ENCODE measurements at places on chromosomes 16 and 17. TPM values are rescaled to one million over a fixed set of nuclear protein-coding genes. Genes with fewer than 3 reads are reported as not detected.
A peak's percentile ranks its signal among the peaks of the same experiment; 100 is the strongest.

DNA sequence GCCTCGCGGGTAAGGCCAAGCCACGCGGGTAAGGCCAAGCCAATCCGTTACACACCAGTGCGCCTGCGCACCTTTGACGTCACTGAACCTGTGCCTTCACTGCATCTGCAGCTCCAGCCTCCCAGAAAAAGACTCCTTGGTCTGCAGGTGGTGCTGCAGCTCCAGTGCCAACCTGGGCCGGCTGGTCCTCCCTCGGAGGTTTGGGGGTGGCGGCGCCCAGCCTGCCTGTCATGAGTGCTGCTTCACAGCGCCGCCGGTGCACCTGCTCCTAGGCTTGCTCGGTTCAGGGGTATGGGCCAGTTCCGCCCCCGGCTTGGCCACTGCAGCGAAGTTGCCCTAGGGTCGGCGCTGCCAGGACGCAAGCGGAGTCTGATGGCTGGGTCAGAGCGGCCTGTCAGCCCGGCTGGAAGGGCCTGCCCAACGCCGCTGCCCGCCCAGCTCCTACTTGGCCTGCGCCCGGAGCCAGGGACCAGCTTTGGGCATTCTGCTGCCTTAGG is 146.6 kb downstream of the USP22 start:
- DNase-seq: no peak

- no peak for DNase-seq
Measured at GRCh38 chr16:78628461-78629045, 529.1 kb downstream of the WWOX start.

GRCh38 chr17:36857698-36858097 is 79.6 kb upstream of the LHX1 start:
- DNase-seq: no peak

GRCh38 chr17:67867591-67867990 is 42.3 kb downstream of the BPTF start:
- no peak for DNase-seq

- DNase-seq: no peak
Measured at GRCh38 chr17:8776881-8777280, 18.5 kb upstream of the SPDYE4 start.

DNA sequence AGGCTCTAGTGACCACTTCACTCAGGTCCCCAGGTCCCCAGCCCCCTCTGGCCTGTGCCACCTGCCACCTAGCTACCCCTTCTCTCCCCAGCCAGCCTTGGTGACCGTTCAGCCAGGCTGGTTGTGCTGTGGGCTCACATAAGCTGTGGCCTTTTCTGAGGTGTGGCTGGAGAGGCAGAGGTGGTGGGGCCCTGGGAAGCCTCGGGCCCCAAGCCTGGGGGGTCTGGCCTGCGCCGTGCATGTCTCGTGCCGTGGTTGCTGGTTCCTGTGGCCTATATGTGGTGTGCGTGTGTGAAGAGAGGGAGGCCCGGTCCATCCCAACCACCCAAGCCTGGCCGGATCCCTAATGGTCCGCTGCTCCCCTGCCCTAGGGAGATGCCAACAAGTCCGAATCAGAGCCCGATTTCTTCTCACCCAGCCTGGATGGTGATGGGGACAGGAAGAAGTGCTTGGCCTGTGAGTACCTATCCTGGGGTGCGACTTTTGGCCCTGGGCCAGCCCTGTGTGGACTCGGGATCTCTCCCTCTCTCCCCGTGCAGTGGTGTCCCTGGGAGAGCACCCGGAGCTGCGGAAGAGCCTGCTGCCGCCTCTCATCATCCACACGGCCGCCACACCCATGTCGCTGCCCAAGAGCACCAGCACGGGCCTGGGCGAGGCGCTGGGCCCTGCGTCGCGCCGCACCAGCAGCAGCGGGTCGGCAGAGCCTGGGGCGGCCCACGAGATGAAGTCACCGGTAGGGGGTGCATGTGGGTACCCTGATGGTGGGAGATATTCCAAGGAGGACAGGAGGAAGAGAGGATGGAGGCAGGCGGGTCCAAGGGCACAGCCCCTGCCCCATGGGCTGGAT is 35.9 kb downstream of the CACNA1G start:
- no peak for DNase-seq

DNA sequence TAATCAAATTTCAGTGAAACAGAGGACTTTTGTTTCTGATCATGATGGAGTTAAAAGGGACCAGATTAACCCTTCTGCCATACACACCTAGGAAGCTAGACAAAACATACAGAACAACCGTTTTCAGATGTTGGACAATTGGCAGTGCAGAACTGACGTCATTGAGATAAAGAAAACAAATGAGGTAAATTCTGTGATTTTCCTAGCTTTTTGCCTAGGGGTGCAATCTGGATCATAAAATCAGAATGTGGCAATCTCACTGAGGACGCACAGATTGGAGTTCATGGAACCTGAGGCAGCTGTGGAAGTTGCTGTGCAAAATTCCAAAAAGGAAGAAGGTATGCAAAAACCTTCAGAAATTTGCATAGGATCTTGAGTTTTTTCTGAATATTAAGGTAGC is 15.0 kb upstream of the USP32 start:
- no peak for DNase-seq

GRCh38 chr17:74368341-74369081 is 1.2 kb downstream of the GPR142 start:
- DNase-seq: peak; percentile 73

- DNase-seq: peak; percentile 70
Measured at GRCh38 chr17:49227436-49228261, 2.9 kb downstream of the PHOSPHO1 start.

- DNase-seq: no peak
Measured at GRCh38 chr17:68576137-68576536, 25.0 kb downstream of the FAM20A start.

DNA sequence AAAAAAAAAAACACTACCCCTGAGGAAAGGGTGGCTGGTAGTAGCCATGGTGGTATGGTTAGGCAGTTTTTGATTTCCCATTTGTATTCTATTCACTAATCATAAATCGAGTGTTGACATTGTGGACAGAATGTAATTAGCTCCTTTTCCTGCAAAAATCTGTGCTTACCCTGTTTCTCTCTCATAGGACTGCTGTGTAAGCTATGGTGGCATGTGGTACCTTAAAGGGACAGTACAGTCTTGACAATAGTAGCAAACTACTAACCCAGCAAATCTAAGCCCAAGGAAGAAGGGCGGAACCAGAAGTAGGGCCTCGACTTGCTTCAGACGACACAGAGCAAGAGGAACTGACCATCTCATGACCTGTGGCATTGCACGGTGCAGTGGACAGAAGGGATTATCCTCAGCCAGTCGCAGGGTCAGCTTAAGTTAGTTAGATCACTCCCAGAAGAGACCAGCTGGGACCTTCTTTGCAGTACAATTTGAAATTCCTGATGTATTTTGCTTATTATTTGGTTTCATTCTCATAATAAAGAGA is 36.3 kb downstream of the POLR3E start:
- no peak for DNase-seq

DNA sequence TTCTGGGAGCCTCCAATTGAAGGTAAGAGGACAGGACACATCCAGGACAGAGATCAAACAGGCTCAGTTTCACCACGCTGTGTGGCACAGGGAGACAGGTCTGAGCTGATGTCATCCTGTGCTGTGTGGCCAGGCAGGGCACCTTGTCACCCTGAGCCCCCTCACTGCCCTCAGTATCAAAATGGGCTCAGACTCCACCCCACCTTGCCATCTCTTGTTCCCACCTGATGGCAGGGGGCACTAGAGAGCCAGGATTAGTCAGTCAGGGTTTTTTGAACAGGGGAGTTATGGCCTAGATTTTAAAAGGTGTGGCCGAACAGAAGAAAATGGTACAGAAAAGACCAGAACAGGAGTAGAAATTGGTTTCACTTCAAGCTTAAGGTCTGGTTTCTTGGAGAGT is 2.6 kb downstream of the KAT2A start:
- DNase-seq: no peak

DNA sequence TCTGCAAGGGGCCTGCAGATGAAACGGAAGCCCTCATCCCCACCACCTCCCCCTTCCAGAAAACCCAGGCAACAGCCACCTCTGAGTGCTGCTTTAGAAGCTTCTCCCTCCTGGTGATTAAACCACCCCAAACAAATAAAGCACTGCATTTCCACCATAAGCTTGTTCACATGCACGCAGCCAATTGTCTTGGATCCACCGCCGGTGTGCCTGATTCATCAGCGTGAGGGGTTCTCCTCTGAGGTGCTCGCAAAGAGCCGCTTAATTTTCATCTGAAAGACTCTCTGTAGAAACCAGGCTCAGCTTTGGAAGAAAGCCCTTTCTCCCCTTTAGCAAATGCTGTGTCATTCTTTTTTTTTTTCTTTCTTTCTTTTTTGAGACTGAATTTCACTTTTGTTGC is 155.2 kb upstream of the EEF2KMT start:
- no peak for DNase-seq

DNA sequence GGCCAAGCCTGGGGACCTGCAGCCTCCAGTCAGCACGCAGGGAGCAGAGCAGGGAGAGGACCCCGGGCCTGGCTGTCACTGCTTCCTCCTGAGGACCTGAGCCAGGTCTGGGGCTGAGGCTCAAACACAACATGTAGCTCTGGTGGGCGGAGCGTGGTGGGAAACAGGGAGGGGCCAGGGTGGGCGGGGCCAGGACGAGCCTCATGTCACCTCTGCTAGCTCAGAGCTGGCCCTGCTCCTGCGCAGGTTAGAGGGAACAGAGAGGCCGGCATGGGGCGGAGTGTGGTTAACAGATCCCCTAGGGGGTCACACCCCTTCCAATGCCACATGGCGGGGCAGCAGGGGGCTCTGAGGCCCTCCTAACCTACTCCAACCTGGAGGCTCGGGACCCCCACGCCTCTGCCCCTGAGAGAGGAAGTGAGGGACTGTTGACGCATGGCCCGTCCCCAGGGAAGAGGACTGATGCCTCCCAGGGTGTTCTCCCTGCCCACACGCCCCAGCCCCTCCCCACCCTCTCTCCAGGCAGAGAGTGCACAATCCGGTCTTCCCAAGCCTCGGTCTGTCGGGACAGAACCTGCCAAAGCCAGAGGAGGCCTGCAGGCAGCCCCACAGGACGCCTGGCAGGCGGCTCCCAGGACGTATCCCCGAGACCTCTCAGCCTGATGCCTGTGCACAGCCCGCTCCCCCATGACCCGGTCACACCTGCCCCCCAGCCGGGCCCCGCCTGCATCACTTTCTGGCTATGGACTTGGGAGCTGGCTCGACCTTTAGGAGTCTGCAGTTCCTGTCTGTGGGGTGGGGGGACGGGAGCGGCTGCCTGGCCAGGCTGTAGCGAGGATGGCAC is 15.2 kb downstream of the PIEZO1 start:
- no peak for DNase-seq

GRCh38 chr17:78126895-78127238 is 1.7 kb downstream of the TMC6 start:
- DNase-seq: no peak

DNA sequence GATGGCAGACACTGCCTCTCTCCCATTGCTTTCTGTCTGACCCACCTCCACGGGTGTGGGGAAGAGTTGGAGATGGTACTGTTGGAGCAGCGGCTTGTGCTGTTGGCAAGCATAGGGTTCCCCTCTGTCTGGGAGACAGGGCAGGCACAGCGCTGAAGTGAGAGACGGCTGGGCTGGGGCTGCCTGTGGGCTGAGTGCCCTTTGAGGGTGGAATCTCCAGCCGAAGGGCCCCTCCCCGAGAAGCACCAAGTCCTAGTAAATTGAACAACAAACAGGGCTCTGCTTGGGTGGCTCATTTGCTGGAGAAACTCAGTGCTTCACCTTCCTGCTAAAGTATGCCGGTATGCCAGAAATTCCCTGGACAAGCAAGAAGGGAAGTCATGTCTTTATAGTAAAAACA is 79.7 kb downstream of the KSR1 start:
- no peak for DNase-seq

DNA sequence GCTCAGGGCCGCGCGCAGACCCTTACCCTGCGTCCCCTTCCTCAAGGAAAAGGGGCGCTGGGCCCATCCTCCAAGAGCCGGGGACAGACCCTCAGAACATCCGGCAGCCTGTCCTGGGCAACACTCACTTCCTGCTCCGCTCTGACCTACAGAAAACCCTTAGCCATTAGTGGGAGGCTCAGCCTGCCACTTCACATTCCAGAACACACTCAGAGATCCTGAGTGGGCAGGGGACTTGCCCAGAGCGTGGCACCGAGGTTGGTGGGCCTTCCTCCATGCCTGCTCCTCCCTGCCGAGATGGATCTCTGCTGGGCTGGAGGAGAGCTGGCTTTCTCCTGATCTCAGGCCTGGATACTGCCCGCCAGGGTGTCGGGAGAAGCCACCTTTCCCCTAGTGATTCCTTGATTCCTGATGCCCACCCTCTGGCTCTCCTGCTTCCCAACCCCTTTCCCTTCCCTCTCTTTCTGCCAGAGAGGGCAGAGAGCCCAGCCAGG is 1.5 kb downstream of the SCARF1 start:
- no peak for DNase-seq

OTOP3 gene
- total RNA-seq: not detected

DNAAF8 gene
- 6.4 TPM for total RNA-seq

PMP22 gene
- total RNA-seq: 18.5 TPM

SMTNL2 gene
- total RNA-seq: not detected

AHSP gene
- total RNA-seq: not detected

ZP2 gene
- not detected for total RNA-seq

SLC16A6 gene
- 1.2 TPM for total RNA-seq

IL34 gene
- not detected for total RNA-seq

LGALS9B gene
- not detected for total RNA-seq

DCXR gene
- total RNA-seq: 107 TPM

DRC3 gene
- 1.4 TPM for total RNA-seq

SPATA22 gene
- not detected for total RNA-seq
